ENCODE measurements at places on chromosomes 2 and 18.

DNA sequence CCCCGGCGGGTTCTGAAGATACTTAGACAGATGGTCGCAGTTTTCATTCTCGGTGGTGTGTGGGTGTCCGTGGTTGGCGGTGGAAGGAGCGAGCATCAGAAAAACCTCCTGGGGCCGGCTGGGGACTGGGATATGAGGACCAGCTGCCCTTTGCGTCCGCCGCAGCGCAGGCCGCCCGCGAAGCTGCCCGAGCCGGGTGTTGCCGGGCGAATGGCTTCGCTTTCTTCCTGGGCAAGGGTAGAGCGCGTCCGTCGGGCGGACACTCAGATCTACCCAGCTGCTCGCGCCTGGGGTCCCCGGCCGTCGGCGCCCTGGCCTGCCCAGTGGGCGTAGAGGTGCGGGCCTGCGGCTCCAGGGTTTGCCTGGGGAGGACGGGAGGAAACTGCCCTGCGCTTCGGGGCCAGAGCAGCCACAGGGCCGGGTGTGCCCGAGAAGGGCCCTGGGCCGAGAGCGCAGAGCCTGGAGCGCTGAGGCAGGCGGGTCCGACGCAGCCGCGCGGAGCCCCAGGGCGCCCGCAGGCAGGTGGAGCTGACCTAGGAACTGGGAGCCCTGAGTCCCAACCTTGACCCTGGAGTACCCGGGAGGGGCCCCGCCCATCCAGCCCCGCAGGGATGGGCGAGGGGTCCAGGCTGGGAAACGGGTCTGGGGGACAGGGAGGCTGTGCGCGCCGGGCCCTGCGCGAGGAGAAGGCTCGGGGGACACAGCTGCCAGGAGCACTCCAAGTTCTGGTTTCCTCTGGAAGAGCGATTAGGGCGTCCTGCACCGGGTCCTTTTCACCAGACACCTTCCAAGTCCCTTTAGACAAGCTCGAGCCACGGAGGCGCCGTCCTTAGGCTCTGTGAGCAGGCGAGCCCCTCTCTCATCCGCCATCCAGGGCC, 1.3 kb downstream of the TWIST2 start:
- DNase-seq = peak; percentile 10

DNA sequence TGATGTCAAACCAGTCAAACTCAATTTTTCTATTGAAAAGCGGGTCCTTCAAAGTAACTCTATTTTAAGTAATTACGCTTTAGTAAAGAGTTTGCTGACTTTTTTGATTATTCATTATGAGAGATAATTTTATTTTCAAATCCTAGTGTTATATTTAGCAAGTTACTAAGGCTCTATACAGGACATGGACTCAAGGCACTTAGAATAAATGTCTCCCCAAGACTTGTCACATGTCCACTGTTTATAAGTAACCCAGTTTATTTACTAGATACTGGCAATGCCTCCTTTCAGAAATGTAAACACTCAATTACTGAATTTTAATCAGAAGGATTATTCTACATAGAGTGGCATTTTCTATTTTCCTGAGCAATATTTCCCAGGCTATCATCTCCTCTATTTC, 638.1 kb downstream of the ERBB4 start:
- no peak for DNase-seq

DNA sequence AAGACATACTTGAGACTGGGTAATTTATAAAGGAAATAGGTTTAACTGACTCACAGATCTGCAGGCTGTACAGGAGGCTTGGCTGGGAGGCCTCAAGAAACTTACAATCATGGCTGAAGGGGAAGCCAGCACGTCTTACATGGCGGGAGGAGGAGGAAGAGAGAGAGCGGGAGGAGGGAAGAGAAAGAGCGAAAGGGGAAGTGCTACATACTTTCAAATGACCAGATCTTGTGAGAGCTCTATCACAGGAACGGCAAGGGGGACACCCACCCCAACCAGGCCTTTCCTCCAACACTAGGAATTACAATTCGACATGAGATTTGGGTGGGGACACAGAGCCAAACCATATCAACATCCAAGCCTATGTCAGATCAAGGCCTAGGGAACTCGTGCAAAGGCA, 24.2 kb downstream of the MYL12B start:
- DNase-seq = no peak

- no peak for DNase-seq
Observed at GRCh38 chr2:224102991-224103390, 63.9 kb upstream of the SERPINE2 start.

DNA sequence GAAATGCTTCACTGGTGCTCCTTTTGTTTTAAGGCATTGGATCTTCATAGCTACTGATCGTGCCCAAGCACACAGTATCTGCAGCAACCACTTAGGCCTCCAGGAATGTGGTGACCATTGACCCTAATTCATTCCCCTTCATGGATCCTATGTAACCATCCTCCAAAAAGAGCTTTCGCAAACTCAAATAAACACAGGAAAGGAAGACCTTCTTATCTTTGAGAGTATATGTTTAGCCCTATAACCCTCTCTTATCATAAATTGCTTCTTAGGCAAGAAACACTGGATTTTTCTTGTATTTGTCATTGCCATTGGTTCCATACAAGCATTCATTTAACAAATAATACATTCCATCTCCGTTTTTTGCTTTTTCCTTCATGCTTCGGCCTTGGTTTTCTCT, 4.1 kb upstream of the TTR start:
- DNase-seq = no peak

- DNase-seq = no peak
Observed at GRCh38 chr2:20585359-20585709, 65.6 kb downstream of the HS1BP3 start.

DNA sequence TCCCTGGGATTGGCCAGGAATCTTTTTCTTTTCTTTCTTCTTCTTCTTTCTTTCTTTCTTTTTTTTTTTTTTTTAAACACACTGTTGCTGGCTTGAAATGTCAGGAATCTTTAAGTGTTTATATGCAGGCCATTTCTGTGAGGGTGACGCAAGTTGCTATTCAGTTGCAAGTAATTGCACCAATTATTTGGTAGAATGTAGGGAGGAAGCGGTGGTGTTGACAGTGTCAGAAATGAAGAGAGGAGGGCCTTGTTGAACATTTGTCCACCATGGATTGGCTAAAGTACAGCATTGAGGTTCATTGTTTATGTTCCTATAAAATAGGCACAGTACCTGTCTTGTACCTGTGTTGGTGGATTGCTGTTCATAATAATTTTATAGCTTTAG, 6.5 kb downstream of the RPIA start:
- no peak for DNase-seq

DNA sequence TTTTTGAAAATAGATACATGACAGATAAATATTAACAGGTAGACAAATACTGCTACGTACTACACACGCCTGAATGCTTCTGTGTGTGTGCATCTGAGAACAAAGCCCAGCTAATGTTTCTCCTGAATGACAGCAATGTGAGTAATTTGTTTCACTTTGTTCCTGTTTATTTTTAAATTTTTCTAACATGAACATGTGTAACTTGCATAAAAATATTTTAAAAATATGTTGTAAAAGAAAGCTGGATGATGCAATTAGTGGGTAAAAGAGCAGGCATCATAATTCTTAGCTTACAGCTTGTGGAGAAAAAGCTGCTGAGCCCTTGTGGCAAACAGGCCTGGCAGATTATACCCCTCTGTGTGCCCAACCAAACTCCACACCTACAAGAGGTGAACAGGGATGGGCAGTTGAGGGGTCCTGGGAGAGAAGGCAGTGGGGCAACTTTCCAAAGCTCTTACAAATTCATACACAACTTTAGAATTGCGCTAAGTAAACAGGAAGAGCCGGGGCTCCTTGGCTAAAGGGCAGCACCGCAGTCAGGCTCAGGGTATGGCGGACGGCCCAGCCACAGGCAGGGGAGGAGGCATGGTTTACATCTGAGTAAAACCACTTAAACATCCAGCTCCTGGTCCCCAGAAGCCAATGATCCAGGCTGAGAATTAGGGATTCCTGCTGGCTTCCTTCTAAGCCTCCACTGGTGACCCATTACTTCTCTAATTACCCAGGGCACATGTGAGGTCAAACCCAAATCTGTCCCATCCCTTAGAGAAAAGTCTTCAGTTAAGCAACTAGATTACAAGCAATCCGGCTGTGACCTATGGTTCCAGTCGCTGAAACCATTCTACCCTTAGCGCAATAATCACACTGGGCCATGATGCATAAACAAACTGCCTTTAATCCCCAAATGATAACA, 14.0 kb downstream of the PXDN start:
- no peak for DNase-seq

- DNase-seq = no peak
Observed at GRCh38 chr18:58601468-58602266, 27.2 kb downstream of the ALPK2 start.

DNA sequence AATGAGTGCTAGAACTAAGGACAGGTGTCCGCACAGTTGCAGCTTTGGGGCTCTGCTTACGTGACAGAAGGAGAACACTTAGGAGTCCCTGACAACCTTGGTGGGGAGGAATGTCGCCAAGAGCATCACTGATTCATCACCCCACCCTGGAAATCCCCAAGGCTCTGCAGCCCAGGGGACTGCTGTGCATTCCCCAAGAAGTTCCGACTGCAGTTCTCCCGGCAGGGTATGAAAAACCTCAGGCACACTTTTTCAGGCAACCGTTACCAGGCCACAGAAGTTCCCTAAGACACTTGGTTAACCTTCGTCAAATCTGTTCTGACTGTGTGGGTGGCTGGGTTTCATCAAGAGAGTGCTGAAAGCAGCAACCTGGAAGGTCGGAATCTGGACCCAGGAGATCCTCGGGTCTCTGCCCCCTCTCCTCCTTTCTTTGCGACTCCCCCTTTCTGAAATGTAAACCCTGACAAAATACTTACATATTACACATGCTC, 192.1 kb upstream of the CXCR4 start:
- DNase-seq = peak; percentile 70

GRCh38 chr2:95058466-95058988, 33.0 kb downstream of the MAL start:
- DNase-seq = no peak

- peak; percentile 31 for DNase-seq
Observed at GRCh38 chr2:106085181-106085940, 108.7 kb downstream of the UXS1 start.

- DNase-seq = no peak
Observed at GRCh38 chr2:58039170-58039611, 7.4 kb upstream of the VRK2 start.

DNA sequence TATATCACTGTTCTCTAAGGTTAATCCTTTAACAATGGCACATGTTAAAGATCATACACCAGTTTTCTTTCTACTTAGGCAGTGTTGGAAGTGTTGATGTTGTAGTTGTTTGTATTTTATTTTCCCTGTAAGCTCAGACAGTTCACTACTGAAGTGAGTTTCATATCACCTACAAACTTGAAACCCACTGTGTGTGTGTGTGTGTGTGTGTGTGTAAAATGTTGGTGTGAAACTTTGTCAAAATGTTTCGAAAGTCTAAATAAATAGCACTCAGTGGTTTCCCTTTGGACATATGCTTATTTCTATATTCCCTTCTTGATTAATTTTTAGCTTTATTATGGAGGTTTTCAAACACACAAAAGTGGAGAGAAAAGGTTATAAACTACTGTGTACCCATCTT, 79.8 kb upstream of the CAVIN2 start:
- no peak for DNase-seq

DNA sequence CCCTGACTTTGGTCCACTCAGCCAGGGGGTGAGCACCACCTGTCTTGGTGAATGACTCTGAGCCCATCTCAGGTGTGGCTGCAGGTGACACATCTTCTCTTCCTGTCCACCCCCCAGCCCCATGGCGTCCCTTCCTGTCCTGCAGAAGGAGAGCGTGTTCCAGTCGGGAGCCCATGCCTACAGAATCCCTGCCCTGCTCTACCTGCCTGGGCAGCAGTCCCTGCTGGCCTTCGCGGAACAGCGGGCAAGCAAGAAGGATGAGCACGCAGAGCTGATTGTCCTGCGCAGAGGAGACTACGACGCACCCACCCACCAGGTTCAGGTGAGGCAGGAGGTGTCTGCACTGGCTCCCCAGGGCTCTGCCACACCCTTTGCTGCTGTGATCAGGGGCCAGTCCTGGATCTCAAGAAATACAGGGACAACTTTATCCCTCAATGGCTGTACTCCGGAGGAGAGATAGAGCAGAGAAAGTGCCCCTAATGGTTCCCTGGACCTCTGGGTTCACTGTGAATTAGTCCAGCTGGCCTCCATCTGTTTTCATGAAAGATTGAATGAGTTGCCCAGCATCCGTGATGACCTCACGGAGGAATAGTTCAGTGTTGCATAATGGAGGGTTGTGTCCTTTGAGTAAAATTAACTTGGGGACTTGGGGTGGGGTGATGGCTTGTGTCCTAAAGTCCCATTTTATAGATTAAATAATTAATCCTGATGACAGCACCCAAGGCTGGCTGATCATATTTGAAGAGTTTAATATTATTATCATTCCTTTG, at the start of gene NEU2:
NEU2 (plus strand) TSS at position 122 of the 770 bp plus-strand sequence; CDS start at position 122, 0 bp downstream.
- DNase-seq = no peak

DNA sequence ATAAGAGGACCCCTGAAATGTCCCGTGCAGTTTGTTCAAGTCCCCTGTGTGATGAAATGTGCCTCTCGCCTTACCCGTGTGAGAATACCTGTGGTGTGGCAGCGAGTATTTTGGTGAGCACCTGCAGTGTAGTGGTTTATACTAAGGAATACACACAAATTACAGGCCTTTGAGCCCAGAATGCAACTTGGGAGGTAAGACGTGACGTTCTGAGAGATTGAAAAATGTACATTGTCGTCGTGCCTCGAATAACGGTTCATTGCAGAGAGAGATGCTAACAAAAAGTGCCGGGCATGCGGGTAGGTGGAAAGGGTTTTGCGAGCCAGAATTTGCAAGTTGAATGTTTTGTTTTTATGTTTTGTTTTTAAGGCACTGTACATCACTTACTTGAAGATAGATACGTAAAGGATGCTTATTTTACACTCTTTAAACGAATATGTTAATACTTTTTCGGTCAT, 867 bp downstream of the RBBP8 start:
- DNase-seq = no peak

GRCh38 chr2:160613466-160614153, 120.0 kb upstream of the RBMS1 start:
- DNase-seq = no peak

DNA sequence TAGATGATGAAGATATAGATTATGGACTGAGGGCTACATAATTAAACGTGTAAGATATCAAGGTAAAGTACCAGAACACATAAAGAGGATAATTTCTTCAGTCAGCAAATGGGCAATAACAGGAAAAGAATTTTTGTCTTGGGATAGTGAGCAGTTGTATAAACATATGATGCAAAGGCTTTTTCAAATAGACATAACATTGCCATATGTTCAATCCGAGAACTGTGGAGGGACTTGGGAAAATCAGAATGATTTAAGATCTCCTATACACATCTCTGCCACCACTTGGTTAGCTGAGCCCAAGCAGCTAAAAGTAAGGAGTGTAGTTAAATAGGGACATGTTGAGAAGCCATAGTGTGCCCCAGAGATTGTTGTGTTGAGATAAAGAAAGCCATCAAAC, 287.6 kb upstream of the ZNF521 start:
- no peak for DNase-seq

DNA sequence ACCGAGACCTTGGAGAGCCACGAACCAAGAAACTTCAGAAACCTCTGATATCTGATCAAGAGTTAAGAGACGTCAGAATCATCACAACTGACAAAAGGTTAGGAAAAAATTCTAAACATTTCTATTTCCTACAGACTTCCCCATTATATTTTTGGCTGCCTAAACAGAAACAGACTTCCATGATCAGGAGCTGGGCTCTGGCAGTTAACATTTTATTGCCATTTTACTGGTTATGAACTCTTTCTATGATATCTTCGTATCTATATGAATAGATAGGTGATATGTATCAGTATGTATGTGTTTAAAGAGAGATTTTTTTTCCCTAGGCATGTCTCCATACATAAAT, 31.1 kb upstream of the PPP1R1C start:
- DNase-seq = no peak
